ENCODE measurements at places on chromosomes 3 and 15. TPM values are rescaled to one million over a fixed set of nuclear protein-coding genes. Genes with fewer than 3 reads are reported as not detected.

The CFAP100 gene
- not detected for total RNA-seq

The CLPX gene
- total RNA-seq, result 13.7 TPM

The CIB1 gene
- 50.9 TPM for total RNA-seq

The CCRL2 gene
- not detected for total RNA-seq

The RHOV gene
- not detected for total RNA-seq

The CA12 gene
- 10.7 TPM for total RNA-seq

The SLC7A14 gene
- not detected for total RNA-seq

The PPP1R14D gene
- total RNA-seq, result not detected

The FGF12 gene
- 0.43 TPM for total RNA-seq

The CCDC14 gene
- 6.5 TPM for total RNA-seq

The MAP1A gene
- total RNA-seq, result 19.9 TPM

The CIP2A gene
- total RNA-seq, result not detected

The GCSAM gene
- total RNA-seq, result not detected

The TM4SF18 gene
- 6.2 TPM for total RNA-seq

The IL17RD gene
- total RNA-seq, result 3.4 TPM

The MNS1 gene
- 0.43 TPM for total RNA-seq

The CHL1 gene
- total RNA-seq, result 0.53 TPM

The AQR gene
- 17.5 TPM for total RNA-seq

The IL17RE gene
- total RNA-seq, result 21.7 TPM

The TNFAIP8L3 gene
- total RNA-seq, result 2.6 TPM

The SAMMSON gene
- 2.2 TPM for total RNA-seq

The ANKUB1 gene
- total RNA-seq, result not detected

The AP2M1 gene
- total RNA-seq, result 101 TPM

The PLCB2 gene
- total RNA-seq, result 6.9 TPM

The CHRNB4 gene
- total RNA-seq, result not detected

The SLC51B gene
- not detected for total RNA-seq

The IL12A gene
- total RNA-seq, result not detected

The CDAN1 gene
- 16.2 TPM for total RNA-seq

The ADGRG7 gene
- not detected for total RNA-seq

The GPR87 gene
- not detected for total RNA-seq

The SCAMP2 gene
- 90.8 TPM for total RNA-seq

The NRG4 gene
- not detected for total RNA-seq

The ALDH1A3 gene
- 10.9 TPM for total RNA-seq

The TF gene
- 62.8 TPM for total RNA-seq

The LARP6 gene
- total RNA-seq, result 18.7 TPM

The GOLGA6L7 gene
- not detected for total RNA-seq

The SLITRK3 gene
- total RNA-seq, result not detected

The STOML1 gene
- total RNA-seq, result 15.3 TPM

The SNX33 gene
- 53.5 TPM for total RNA-seq

Data from ascending aorta (tissue), 2 donors.